Activated CD4-positive, alpha-beta T cell treated with anti-CD3 and anti-CD28 coated beads for 24 hours (primary cell): ENCODE measurements at places on chromosomes 16 and 17.

- DNase-seq, result no peak
These were observed 4.3 kb downstream of the ADCY7 start for GRCh38 chr16:50270510-50271147.

DNA sequence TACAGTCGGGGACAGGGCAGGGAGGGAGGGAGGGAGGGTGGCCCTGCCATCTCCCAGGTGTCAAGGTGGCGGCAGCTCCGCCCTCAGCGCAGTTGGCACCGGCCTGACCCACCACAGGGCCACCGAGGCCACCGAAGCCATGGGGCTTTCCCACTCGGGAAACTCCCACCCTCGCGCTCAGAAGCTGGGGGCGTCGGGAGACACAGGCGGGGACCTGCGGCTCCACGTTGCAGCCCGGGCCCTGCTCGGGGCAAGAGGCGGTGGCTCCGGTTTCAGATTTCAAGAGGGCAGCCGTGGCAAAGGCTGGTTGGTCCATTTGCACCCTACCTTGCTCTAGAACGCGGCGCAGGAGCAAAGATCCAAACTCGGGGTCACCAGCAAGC, 544 bp downstream of the CYB561 start:
- peak; percentile 26 for DNase-seq

GRCh38 chr16:70395345-70395901, 43.5 kb downstream of the ST3GAL2 start:
- peak; percentile 45 for DNase-seq

- no peak for DNase-seq
These were observed 273.4 kb downstream of the CPPED1 start for GRCh38 chr16:12530302-12530701.

- no peak for DNase-seq
These were observed 137.9 kb downstream of the SLC39A11 start for GRCh38 chr17:72954579-72954978.

DNA sequence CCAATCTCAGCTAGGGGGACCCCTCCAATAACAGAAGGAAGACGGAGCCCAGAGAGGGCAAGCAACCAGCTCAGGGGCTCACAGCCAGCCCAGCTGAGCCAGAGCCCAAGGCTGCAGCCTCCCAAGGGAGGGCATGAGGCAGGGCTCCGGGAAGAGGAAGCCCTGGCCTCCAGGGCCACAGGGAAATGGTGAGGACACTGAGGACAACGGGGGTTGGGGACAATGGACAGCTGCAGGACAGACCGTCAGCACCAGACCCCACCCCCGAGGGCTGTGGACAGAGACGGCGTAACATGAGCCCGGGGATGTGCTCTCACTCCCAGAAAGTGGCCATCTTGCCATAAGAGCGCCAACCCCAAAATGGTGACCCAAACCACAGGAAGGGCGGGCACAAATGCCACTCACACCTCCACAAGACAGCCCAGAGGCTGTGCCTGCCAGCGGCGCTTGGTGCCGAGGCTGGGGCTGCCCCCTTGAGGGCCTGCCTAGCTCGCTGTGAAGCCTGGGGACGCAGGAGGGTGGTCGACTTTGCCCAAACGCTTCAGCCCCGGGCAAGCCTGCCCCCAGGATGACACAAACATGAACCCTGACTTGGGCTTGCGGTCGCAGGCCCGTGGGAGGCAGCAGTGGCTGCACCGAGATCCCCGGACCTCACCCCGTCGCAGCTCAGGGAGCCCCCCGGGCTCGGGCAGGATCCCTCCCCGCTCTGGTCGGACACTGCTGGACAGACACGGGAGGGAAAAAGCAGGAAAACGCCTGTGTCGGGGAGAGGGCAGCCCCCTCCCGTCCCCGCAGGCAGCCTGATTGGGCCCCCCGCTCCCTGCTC, 10.5 kb downstream of the PIMREG start:
- DNase-seq, result no peak

GRCh38 chr16:52634104-52634503, 87.2 kb upstream of the TOX3 start:
- DNase-seq, result no peak

DNA sequence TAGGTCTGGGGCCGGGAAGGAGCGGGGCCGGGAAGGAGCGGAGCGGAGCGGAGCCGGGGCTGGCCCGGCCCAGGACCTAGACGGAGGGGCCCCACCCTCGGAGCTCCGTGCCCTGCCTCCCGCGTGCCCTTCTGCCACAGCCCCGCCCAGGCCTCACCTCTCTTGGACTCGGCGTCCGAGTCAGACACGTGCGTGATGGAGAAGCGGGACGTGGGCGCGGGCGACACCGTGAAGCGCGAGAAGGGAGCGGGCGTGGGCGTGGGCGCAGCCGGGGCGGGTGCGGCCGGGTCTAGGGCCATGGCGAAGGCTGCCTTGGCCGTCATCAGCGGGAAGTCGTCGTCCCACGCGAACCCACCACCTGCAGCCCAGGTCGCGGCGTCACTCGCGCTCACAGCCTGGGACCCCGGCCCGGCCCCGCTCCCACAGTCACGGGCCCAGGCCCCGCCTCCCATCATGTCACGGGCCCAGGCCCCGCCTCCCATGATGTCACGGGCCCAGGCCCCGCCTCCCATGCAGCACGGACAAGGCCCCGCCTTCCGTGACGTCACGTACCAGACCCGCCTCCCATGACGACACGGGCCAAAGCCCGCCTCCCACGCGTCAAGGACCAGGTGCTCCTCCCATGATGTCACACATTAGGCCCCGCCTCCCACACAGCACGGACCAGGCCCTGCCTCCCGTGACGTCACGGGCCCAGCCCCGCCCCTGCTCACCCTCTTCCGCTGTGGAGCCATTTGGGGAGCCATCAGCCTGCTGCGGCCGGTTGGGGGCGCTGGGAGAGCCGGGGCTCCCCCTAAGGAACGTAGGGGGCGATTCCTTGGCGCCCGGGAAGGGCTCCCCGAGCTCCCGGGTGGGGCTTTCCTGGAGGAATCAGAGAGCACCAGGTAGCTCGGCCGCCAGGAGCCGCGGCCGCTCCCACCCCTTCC, 45.8 kb upstream of the PVALEF start:
- peak; percentile 69 for DNase-seq

DNA sequence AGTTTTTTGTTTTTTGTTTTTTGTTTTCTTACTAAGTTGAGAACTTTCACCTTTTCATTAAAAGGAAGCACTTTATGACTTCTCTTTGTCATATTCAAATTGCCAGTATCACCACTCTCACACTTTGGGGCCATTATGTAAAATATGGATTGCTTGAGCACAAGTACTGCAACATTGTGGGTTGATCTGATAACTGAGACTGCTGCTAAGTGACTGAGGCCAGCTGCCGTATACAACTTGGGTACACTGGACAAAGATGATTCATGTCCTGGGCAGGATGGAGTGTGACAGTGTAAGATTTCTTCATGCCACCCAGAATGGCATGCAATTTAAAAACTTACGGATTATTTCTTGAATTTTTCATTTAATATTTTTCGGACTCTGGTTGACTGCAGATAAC, 7.8 kb downstream of the TTC19 start:
- DNase-seq, result no peak

GRCh38 chr16:89951509-89951908, 3.0 kb downstream of the DEF8 start:
- DNase-seq, result no peak

GRCh38 chr17:59832883-59833379, 59.8 kb downstream of the TUBD1 start:
- no peak for DNase-seq

- DNase-seq, result no peak
These were observed 9.1 kb downstream of the SLC16A3 start for GRCh38 chr17:82237746-82238471.

GRCh38 chr16:85151603-85152413, 39.5 kb upstream of the CIBAR2 start:
- DNase-seq, result no peak

- no peak for DNase-seq
These were observed 3.0 kb downstream of the NOL3 start for GRCh38 chr16:67173323-67173722.

- peak; percentile 75 for DNase-seq
These were observed 324.7 kb downstream of the SEC14L1 start for GRCh38 chr17:77465358-77466041.

GRCh38 chr17:60748204-60748603, 70.6 kb downstream of the BCAS3 start:
- no peak for DNase-seq

DNA sequence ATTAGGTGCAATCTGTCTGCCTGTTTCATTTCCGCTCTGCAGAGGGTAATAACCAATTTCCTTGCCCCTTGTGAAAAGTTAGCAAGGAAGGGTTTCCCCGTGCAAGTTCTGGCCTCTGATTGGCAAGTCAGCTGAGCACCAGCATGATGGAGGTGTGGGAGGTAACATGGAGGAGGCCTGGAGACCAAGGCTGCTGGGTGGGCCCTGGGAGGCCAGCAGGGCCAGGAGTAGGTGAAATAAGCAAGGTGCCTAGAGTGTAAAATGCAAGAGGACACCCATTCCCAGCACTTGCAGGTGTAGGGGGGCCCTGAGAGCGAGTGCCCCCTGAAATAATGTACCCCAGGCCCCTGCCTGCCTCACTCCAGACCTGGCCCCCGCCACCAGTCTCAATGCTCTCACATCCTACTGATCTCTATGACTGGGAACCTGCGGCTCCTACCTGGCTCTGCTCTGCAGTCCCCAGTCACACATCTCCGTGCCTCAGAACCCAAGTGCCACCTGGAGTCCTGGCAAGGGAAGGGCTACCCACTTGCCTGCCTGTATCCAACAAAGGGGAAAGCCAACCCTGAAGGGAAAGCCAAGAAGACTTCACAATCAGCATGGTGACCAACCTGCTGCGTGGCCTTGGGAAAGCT, 116.2 kb downstream of the C16orf78 start:
- no peak for DNase-seq

GRCh38 chr17:31684901-31685300, 174.1 kb downstream of the COPRS start:
- DNase-seq, result no peak

DNA sequence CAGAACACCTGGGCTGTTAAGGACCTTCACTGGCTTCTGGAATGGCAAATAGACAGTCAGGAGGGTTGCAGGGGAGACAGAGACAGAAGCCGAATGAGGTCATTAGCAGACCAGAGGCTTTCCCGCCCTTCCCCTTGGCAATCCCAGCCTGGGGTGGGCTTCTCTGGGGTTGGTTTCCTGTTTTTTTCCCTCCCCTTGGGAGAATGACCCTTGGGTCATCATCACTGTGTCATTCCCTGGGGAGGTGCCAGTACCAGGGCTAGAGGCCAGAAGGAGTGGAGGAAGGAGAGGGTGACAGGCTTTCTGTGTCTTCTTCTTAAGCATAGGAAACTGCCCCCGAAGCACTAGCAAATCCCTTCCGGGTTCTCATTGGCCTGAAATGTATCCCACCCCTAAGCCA, 42.9 kb upstream of the IL21R start:
- no peak for DNase-seq

DNA sequence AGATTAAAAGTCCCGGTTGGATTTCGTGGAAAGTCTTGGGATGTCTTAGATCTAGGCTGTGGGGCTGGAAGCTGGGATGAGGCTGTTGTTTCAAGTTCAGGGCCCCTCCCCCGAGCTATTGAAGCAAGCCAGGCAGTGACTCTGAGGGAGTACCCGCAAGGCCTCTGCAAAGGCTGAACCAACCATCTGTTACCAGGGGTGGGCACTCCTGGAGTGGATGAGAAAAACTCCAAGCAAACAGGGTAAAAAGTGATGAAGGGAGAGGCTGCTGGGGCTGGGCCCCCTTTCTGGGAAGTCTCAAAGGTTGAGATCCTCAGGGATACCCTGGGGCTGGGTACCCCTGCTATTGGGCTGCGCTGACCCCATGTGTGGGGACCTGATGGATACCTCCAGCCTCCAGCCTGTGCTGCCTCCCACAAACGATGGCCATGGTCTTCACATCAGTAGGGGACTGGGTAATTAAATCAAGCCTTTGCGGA, 82.4 kb upstream of the KIFC3 start:
- DNase-seq, result no peak

DNA sequence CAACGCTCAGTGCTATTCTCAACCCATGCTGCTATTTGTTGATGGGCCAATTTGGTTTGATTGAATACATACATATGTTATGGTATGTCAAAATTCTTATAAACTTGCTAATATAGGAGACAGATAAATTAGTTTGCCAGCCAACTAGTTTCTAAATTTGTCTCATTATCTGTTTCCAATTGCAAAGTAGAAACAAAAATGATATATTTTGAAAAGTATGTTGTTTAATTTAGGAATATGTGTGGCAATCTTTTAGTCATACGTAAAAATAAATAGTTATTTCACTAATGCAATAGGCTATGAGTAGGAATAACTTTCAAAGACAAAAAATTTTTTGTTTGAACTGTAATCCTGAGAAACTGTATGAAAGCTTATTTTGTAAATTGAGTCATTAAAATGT, 210.6 kb upstream of the KCNJ16 start:
- no peak for DNase-seq

DNA sequence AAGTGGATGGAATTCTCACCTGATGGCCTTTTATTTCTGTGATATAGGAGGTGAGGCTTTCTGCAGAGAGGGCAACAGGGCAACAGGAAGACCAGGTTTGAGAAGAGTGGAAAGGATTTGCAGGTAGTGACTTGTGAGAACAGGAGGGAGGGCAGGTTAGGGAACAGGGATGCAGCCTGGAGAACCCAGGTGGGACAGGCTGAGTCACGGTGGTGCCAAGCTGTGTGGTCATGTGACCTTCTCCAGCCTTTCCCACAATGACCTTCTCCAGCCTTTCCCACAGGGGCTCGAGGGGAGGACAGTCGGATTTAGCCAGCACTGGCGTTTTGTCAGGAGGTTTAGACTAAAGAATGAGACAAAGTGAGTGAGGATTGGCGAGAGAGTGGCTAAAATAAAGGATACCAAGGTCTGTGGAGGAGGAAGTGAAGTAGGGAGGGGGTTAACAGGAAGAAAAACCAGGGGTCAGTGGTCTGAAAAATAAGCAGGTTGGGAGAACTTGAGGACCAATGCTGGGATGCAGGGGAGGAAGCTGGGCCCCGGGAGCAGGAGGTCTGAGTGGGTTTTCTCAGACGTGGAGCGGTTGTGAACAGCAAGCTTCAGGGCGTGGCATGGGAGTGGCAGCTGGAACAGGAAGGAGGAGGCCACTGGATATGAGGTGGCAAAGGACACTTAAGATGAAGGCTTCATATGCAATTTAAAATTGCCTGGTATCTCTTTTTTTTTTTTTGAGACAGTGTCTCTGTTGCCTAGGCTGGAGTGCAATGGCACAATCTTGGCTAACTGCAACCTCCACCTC, 37.7 kb downstream of the DNAH2 start:
- no peak for DNase-seq

DNA sequence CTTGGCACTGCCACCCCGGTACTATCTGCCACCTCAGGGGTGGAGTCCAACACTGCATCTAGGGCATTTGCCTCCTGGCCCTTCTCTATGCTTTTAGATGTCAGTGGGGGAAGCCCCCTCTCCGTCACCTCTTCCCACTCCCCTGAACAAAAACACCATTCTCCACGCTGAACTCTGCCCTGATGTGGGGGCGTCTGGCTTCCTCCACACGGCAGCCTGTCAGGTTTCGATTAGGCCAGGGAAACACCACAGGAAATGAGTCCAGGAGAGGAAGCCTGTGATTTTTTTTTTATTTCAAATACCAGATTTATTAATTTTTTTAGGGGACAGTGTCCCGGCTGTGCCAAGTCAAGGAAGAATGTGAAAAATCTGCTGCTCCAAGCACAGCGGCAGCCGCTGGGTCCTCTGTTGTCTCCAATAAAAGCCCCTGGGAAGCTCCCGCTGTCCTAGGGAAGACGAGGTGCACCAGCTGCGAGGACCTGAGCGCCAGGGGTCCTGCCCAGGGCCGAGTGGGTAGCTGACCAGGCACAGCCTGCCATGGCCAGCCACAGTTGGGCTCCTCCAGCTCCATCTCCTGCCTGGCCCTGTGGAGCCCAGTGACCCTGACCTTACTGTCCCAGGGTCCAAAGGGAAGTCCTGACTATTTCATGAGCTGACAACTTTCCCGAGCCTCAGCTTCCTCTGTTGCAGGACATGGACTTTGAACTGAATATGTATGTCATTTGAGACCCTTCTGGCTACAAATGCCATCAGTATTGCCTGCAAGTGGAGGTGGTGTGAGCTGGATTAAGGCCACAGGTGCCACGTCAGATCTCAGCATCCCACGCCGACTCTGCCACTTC, 336.7 kb downstream of the FOXL1 start:
- DNase-seq, result no peak
